ENCODE measurements at places on chromosomes 3 and 15. TPM values are rescaled to one million over a fixed set of nuclear protein-coding genes. Genes with fewer than 3 reads are reported as not detected.

Gene CYP19A1
- total RNA-seq: 9.5 TPM

Gene C3orf52
- 5.1 TPM for total RNA-seq

Gene CDHR4
- total RNA-seq: 0.13 TPM

Gene CADPS
- total RNA-seq: not detected

Gene ZNF620
- 1.6 TPM for total RNA-seq

Data from articular chondrocyte of knee joint (primary cell).